ENCODE measurements at places on chromosomes 2 and 18.

- no peak for DNase-seq
These were observed 103.8 kb upstream of the ST3GAL5 start for GRCh38 chr2:85992611-85993010.

- DNase-seq = no peak
These were observed 42.8 kb upstream of the CYTIP start for GRCh38 chr2:157486596-157487270.

DNA sequence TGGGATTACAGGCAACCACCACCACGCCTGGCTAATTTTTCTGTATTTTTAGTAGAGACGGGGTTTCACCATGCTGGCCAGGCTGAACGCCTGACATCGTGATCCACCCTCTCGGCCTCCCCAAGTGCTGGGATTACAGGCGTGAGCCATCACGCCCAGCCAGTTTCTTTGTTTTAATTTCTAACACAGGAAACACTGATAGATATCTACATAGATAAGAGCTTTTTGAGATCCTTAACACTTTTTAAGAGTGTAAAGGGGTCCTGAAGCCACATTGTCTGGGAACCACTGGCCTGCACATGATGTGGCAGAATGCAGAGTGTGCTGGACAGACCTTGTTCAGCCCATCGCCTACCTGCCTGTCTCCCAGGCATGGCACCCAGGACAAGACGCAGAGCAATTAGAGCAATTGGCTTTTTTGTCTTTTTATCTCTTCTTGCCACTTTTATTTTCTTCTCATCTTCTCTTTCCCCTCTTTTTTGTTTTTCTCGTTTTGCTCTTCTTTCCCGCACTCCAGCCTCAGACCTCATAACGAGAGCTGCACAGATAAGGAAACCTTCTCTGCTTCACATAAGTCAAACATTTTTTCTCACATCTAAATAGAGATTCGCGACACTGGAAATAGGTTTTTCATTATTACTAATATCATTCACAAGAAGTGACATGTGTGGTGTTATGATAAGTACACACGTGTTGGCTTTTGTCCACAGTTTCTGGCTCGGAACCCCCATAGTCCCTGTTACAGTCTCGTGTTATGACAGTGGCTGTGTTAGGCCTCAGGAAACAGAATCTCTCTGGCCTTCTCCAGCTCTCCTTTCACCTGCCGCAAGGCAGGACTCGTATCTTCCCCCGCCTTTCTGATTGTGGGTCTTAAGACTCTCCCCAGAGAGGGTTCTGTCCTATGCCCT lies 25.2 kb upstream of the GPR55 start:
- no peak for DNase-seq

- no peak for DNase-seq
These were observed 77.7 kb upstream of the CYP1B1 start for GRCh38 chr2:38153476-38154135.

GRCh38 chr2:62409442-62409841 lies 96.6 kb downstream of the TMEM17 start:
- no peak for DNase-seq

GRCh38 chr18:38256366-38256765 lies 690.8 kb upstream of the CELF4 start:
- DNase-seq = no peak

DNA sequence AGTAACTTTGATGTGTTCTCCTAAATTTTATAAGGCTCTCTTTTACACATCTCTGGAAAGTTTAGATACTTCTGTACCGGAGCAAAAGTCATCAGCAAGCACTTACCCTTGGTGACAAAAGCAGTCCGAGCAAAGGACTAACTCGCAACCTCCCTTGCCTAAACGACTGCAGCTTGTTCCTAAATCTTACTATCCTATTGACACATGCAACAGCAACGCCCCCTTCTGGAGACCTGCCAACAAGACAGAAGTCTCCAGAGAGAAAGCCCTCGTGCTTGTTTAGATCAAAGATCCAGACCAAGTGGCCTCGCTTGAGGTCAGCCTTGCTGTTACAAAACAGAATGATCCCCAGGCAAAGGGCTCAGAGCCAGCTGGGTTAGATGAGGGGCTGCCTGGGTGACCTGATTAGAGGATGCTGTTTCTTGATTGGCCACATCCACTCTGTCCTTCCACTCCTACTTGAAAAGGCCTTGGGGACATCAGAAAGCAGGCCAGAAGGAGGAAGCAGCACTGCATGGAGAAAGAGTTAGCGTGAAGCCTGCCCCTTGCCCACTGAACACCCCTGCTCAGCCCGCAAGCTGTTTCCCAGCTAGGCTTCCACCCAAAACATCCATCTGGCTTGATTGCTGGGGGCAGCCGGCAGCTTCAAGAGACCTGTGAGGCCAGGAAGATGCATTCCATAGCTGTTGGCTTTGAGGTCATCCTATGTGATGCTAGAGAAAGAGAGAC lies 94.3 kb downstream of the HNRNPLL start:
- DNase-seq = peak; percentile 35

GRCh38 chr2:23651187-23652080 lies 266.5 kb downstream of the KLHL29 start:
- DNase-seq = no peak

- no peak for DNase-seq
These were observed 267.4 kb downstream of the DYSF start for GRCh38 chr2:71720596-71721361.

DNA sequence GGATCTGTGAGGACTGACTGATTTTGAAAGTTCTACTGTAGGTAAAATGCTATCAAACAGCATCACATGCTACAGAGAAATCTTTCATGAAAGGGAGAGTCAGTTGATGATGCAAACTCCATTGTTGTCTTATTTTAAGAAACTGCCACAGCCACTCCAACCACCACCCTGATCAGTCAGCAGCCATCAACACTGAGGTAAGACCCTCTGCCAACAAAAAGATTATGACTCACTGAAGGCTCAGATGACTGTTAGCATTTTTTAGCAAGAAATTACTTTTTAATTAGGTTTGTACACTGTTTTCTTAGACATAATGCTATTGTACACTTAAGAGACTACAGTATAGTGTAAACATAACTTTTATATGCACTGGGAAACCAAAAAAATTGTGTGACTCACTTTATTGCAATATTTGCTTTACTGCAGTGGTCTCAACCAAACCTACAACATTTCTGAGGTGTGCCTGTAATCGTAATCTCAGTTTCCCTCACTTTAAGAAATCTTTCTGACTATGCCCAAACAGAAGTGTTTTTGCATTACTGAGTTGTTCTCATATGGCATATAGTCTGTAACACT lies 42.8 kb downstream of the METTL8 start:
- DNase-seq = no peak

- DNase-seq = no peak
These were observed 2.4 kb upstream of the STK11IP start for GRCh38 chr2:219595256-219595655.

GRCh38 chr2:63899639-63900038 lies 57.9 kb downstream of the UGP2 start:
- DNase-seq = no peak

- no peak for DNase-seq
These were observed 4.9 kb upstream of the DRC1 start for GRCh38 chr2:26396734-26397298.

DNA sequence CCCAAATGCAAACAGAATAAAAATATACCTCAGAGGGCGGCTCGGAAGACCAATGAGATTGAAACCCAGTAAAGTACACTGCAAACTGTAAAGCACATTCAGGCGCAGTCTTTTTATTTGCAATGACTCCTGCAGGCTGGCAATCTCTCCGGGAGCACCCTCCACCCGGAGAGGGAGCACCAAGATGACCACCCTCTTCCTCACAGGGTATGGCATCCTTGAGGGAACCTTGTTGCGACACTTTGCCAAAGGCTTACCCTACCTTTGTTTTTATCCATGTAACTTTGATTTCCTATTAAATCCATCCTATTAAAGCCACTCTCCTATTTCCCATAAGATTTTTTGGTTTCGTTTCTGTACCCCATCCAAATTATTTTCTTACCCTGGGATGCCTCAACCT lies 16.2 kb downstream of the CHST10 start:
- DNase-seq = no peak

GRCh38 chr18:48693006-48693405 lies 154.2 kb downstream of the CTIF start:
- no peak for DNase-seq

- DNase-seq = no peak
These were observed 16.5 kb downstream of the RNF149 start for GRCh38 chr2:101291973-101292372.

- DNase-seq = no peak
These were observed 45.3 kb upstream of the ROCK2 start for GRCh38 chr2:11389551-11390398.

GRCh38 chr2:96100893-96101304 lies 15.5 kb downstream of the ADRA2B start:
- DNase-seq = no peak

- DNase-seq = no peak
These were observed 74.3 kb downstream of the SNTG2 start for GRCh38 chr2:1024981-1025380.

GRCh38 chr2:113198048-113198789 lies 24.4 kb downstream of the PSD4 start:
- DNase-seq = no peak

DNA sequence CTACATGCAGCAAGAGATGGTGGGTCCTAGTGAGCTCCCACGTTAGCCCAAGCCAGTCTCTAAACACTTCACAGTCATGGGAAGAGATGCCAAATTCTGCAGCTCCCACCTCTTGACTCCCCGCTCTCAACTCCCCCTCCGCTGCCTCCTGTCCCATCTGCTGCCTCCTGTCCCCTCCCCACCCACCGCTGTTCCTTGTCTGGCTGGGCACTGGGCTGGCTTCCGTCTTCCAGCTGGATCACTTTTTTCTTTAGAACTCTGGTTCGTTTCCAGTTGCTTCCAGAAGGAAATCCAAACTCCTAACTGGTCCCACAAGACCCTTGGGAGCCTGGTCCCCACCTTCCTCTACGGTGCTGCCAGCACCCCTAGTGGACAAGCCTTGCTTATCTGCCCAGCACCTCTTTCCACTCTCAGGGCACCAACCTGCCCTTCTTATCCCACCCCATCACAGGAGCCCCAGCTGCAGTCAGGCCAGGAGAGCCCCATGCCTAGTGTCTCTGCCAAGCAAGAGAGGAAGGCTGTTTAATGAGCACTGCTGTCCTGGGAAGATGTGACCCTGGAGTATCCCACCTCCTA lies 12.1 kb upstream of the TWIST2 start:
- DNase-seq = no peak

- no peak for DNase-seq
These were observed 73.4 kb upstream of the GAREM1 start for GRCh38 chr18:32544088-32544487.

DNA sequence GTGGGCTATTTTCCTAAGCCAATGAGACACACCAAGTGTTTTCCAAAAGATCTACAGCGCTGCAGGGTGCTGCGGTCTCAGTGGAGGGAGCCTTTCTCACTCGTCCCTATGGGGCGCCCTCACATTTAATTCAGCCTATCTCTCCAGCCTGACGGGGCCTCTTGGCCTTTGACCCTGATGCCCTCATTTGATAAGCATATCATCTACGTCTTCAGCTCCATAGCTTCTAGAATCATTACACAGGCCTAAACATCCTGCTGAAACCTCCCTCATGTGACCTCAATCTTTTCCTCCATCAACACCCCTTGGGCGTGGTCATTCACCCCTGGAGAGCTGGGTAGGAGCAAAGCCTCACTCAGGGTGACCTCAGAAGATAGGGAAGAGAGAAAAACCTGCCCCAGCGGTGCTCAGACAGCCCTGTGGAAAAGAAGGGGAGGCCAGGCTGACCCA lies 57.4 kb downstream of the CYP26B1 start:
- no peak for DNase-seq

- no peak for DNase-seq
These were observed 34.0 kb downstream of the PHLPP1 start for GRCh38 chr18:62749389-62749788.

DNA sequence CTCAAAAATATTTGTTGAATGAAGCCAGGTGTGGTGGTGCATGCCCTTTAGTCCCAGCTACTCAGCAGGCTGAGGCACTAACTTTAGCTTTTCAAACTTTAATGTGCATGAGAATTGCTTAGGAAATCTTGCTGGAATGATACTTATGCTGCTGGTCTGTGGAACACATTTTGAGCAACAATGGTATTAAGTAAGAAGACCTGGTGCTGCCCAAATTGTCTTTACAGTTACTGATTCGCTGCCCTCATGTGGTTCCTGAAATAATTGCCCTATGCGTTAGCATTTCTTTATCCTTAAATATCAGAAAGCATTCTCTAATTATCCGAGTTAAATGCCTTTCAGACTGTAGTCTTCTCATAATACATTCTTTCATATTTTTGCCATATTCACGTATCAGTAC lies 76.0 kb upstream of the SESTD1 start:
- no peak for DNase-seq

- no peak for DNase-seq
These were observed 378.2 kb downstream of the OSR1 start for GRCh38 chr2:18980104-18980785.

- no peak for DNase-seq
These were observed 80.6 kb downstream of the UXS1 start for GRCh38 chr2:106113361-106113966.

DNA sequence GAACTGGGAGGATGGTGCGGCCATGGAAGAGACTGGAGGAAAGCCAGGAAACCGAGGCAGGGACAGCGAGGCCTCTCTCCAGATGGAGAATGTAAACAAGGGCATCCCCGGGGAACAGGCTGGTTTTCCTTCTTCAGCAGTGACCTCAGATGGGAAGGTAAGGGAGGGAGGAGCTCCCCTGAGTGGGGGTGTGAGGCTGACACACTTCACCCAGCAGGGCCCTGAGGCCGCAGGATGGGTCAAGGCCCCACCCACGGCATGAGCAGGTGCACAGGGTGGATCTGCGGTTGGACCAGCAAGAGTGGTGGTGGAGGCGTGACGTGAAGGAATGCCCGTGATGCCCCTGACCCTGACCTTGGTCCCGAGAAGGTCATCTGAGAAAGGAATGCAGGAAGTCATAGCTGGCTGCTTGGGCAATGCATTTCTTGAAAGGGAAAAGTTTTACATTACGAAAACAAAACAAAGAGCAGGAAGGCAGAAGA lies 48.1 kb downstream of the ADCY3 start:
- no peak for DNase-seq

GRCh38 chr2:237546040-237546875 lies 20.1 kb upstream of the PRLH start:
- no peak for DNase-seq

DNA sequence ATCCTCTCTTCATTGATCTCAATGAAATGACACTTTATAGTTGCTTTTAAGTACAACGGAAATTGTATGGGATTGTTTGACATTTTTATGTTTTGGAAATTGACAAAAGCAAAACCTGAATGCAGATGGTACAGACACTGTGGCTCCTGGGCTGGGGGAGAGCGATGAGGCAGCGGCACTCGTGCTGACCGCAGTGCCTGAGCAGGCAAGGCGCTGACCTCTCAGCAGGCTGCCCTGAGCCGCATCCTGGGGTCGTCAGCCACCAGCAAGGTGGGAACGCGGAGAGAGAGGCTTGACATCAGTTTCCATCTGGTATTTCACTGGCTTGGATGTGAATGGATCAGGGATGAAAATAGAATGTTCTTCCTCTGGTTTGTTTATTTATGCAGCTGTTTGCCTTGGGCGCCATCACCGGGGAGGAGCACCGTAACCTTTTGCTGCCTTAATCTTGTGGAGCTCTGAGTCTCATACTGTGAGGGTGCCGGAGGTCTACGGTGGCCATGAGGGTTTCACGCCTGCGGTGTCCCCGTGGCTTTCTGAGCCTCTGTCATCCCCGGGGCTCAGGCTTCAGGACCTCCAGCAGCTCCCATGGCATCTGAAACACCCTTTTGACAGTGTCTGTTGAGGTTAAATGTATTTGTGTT lies 94.8 kb upstream of the TPO start:
- no peak for DNase-seq
